ENCODE measurements at places on chromosomes 7 and 10.

DNA sequence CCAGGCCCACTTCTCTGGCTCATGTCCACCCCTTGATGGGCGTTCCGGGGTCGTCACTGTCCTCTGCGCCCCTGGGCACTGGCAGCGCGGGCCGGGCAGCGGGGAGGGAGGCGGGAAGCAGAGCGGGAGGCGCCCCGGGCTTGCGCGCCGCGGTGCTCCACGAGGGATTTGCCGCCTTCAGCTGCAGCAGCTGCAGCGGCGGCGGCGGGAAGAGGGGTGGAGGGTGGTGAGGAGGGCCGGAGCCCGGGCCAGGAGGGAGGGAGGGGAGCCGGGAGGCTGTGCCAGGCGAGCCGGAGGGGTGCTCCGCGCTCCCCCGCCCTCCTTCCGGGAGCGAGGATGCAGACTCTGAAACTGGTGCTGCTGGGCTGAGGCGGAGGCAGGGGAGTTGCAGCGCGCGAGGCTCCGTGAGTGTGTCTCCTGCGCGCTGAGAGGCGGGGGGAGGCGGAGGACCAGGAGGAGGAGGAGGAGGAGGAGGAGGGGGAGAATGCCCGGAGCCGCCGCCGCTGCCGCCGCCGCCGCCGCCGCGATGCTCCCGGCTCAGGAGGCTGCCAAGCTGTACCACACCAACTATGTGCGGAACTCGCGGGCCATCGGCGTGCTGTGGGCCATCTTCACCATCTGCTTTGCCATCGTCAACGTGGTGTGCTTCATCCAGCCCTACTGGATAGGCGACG is at the start of gene LHFPL3:
LHFPL3 (plus strand) TSS at position 308 of the 674 bp plus-strand sequence.
- no peak for DNase-seq

DNA sequence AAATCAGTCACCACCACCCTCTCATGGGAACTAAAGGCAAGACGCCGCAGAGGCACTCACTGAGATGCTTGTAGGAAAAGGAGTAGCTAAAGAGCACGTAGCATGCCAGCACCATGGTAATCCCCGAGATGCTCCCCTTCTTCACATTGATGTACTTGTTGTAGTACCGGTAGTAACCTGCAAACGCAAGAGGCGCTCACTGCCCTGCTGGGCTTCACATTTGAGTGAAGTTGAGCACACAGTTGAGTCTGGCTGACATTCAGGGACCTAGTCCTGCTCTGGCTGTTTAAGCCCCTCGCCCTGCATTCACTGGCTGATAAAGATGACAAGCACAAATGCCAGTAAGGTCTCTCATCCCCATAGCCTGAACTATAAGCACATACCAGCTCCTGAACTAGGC is 6.9 kb downstream of the ATP5MF start:
- DNase-seq, result no peak

GRCh38 chr7:150982351-150982750 is 4.2 kb upstream of the KCNH2 start:
- DNase-seq, result no peak

- DNase-seq, result no peak
Observed at GRCh38 chr10:17029239-17029580, 100.4 kb downstream of the CUBN start.

GRCh38 chr10:35040760-35041501 is 49.2 kb downstream of the CUL2 start:
- DNase-seq, result no peak

DNA sequence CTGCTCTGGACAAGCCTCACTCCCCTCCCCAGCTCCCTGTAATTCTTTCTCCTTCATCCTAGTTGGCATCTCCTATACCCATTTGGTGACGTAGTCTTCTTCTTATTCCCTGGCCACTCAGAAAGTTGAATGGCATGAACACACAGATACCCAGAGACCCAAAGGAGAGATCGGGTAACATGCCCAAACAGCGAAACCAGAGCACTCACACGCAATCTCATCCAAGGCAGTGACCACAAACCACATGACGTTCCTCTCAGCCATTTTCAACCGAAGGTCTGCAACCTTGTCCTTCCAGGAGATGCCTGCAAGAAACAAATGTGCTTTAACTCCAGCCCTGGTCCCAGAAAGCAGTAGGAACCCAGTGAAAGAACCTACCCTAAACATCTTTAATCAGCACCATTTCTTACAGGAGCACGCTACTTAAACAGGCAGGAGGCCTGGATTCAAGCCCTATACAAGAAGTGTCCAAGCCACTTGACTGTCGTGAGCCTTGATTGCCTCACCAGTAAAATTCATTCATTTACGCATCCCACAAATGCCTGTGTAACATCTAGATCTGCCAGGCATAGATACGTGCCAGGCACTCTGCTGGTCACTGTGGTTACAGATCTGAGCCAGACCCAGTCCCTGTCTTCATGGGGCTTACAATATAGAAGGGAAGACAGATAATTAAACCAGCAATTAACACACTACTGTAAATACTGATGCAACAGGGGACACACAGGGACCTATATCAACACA is 37.1 kb downstream of the XPNPEP1 start:
- no peak for DNase-seq

DNA sequence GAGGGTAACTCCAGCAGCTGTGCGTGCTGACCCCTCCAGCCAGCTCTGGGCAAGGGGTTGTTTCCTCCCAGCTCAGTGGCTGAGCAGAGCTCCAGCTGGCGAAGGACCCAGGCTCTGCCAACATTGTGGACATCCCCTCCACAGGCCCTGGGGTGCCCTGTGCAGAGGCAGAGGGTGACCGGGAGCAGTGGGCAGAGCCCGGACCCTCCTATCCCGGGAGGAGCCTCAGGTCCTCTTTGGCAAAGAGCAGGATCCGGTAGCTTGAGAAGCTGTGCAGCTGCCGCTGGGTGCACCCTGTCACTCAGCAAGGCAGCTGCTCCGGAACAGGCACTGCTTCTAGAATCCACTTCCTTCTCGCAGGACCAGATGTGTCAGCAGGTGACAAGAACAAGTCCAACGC is 175.9 kb downstream of the EBF3 start:
- DNase-seq, result no peak

- no peak for DNase-seq
Observed at GRCh38 chr7:155567646-155568332, 21.4 kb upstream of the CNPY1 start.

DNA sequence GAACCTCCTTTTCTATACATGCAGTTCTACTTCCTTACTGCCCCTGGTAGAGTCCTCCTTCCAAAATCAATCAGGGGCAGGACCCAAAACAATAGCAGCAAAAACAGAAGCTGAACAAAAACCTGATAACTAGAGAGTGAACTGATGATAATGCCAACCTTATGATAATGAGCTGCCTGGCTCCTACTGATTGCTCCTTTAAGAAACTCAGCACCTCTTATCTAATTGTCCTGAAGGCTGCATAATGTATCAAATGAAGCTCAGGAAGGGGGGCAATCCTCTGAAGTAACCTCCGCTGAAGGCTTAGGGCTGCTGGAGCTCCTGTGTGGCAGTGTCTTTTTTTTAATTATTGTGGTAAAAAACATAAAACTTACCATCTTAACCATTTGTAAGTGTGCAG is 257.0 kb downstream of the PHTF2 start:
- DNase-seq, result no peak

- DNase-seq, result no peak
Observed at GRCh38 chr10:95309958-95310357, 19.2 kb upstream of the PDLIM1 start.

DNA sequence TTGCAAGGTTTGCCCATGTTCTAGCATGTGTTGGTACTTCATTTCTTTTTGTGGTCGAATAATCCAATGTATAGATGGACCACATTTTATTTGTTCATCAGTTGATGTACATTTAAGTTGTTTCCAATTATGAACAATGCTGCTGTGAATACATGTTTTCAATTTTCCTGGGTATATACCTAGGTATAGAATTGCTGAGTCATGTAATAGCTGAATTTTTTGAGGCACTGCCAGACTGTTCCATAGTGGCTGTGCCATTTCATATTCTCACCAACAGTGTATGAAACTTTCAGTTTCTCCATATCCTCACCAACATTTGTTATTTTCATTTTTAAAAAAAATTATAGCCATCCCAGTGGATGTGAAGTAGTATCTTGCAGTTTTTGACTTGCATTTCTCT is 90.5 kb downstream of the EZH2 start:
- DNase-seq, result no peak

GRCh38 chr7:121797657-121798452 is 75.1 kb upstream of the PTPRZ1 start:
- DNase-seq, result no peak

DNA sequence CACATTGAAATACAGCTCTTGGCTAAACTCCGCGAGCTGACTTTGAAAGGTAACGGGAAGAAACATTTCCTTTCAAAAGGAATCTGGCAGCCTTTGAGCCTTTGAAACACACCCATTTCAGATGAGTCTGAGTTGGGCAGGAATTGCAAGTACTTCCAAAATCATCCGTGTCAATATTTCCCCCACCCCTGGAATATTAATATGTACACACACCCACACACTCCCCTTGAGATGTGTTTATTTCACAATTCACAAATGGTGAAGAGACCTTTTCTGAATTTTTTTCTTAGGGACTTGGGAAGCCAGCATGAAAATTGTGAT is 438.7 kb upstream of the NRP1 start:
- no peak for DNase-seq

DNA sequence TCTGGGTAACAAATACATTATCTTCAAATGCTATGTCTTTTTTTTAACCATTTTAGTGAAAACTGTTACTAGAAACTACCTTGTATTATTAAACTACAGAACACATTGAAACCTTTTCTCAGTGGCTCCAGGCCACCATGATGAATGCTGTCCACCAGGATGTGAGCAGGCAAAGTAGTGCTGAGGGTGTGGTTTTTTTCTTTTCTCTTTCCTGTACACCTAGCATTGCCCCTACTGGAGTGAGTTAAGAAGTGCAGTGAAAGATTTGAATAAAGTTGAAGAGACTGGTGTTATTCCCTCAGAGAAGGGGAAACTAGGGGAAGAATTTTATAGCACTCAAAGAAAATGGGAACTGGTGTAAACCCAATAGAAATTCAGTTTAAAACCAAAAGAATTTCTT is 120.0 kb upstream of the SAMD8 start:
- DNase-seq, result no peak

- no peak for DNase-seq
Observed at GRCh38 chr7:151839451-151839921, 37.4 kb downstream of the PRKAG2 start.

DNA sequence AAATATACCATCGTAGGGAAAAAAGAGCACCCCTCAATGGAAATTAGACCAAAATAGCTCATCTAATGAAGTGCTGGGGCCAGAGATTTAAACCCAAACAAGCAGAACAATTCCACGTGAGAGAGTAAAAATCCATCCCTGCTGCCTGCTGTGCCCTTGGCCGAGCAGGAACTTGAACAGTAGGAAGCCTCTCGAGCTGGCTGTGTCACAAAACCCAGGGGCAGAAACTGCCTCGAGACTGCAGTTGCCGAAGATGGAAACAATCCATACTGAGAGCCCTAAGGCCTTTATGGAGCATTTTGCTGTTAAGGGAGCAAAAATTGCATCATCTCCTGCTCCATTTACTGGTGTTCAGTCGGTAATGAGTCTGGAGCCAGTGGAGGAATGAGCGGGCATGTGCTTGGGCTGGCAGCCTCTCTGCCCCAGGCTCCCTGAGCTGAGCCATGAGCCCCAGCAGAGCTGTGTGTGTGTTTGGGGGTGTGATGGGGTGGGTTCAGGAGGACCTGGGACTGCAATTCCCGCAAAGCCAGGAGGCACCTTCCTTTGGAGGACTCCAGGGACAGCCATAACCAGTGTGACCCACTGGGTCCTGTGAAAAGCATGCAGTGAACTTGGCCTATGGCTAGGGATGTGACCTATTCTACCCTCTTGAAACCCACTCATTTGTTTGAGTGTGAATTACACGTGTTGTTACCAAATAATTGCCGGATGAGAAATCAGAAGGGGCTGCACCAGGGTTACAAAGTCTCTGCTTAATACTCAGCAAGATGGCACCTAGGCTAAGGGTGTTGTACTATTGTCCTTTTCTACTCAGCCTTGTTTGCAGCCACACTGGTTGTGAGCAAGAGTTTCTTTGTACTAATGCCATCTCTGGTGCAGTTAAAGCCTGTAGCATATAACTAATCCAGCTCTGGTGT is 58.3 kb downstream of the CDHR3 start:
- DNase-seq, result no peak

DNA sequence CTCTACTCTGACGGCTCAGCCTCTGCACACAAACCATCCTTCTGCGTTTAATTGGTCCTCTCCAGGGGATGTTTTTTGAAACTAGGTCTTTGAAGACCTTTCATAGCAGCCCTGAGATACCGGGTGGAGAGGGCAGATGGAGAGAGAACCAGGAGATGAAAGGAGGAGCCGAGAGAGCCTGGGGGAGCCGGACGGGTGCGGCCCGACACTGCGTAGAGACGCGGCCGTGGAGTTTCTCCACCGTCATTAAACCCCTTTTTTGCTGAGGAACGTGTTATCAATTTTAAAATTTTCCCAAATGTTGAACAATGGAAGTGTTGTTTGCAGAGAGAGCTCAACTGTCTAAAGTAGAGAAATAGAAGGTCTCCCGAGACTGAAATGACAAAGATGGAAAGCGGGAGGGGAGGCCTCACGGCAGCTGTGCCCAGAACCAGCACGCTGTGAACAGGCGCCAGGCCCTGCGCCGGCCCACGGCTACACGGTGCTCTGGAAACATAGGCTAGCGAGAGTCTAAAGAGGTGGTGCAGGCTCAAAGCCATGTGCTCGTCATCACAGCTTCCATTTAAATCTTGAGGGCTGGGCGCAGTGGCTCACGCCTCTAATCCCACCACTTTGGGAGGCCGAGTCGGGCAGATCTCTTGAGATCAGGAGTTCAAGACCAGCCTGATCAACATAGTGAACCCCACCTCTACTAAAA is 307.0 kb downstream of the PTPRN2 start:
- no peak for DNase-seq

- no peak for DNase-seq
Observed at GRCh38 chr7:111823826-111824225, 261.5 kb upstream of the IMMP2L start.

GRCh38 chr7:13829914-13830900 is 159.3 kb downstream of the ETV1 start:
- no peak for DNase-seq

DNA sequence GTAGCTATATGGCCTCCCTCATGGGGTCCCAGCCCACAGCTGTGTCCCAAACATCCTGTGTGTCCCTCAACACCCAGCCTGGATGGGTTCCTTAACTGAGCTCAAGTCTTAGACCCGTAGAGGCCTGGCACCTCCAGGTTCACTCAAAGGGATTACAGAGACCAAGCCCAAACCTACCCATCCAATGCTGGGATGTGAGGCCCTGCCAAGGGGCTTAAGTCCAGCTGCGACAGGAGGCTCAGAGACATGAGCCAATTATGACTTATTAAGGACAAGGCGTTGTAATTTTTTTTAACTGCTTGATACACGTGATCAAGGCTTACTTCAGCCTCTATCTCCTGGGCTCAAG is 105.6 kb upstream of the RET start:
- DNase-seq, result peak; percentile 6

DNA sequence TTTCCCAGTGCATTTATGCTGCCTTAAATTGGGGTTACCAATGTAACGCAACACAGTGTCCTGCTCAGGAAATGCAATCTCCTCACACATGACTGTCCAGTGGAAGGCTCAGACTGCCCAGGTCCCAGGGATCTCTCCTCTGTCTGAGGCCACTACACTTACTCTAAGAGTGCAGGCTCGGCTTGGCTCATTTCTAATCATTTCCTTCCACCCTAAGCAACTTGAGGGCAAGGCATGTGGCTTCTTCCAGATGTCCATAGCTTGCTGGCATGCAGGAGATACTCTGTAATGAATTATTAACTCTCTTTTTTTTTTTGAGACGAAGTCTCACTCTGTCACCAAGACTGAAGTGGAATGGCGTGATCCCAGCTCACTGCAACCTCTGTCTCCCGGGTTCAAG is 23.7 kb downstream of the PLAC9 start:
- DNase-seq, result no peak

GRCh38 chr7:116571037-116571436 is 46.2 kb downstream of the CAV1 start:
- DNase-seq, result no peak

- DNase-seq, result no peak
Observed at GRCh38 chr10:27223964-27224363, 16.6 kb downstream of the ACBD5 start.
